Left renal pelvis (tissue), 4 donors: ENCODE measurements at places on chromosomes 5 and 9.

- DNase-seq = no peak
Measured at GRCh38 chr9:119092125-119092524, 277.1 kb downstream of the BRINP1 start.

DNA sequence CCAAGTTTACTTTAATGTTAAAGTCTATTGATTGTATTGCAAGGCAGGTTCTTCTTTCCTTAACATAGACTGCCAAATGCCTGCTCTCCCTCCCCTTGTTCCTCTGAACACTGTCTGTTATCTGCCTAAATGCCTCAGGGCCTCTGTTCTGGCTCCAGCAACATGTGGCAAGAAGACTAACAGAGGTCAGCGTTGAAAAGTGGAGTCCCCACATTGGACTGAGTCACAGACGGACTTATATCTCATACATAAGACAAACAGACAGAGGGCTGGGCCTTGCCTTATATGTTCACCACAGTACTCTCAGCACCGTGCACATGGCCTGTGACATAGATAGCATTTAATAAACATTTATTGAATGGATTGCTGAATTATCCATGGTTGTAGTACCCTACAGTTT lies 91.4 kb downstream of the TSSK1B start:
- DNase-seq = no peak

- no peak for DNase-seq
Measured at GRCh38 chr5:165877475-165877874, 2372.1 kb downstream of the MAT2B start.

GRCh38 chr5:133149345-133149744 lies 97.5 kb downstream of the HSPA4 start:
- DNase-seq = no peak
